Erythroblast (primary cell): ENCODE measurements at places on chromosomes 2 and 18.
A peak's percentile ranks its signal among the peaks of the same experiment; 100 is the strongest.

GRCh38 chr2:238658054-238658407, 189.9 kb upstream of the TWIST2 start:
- no peak for DNase-seq

GRCh38 chr2:106108351-106108750, 85.8 kb downstream of the UXS1 start:
- DNase-seq, result no peak

DNA sequence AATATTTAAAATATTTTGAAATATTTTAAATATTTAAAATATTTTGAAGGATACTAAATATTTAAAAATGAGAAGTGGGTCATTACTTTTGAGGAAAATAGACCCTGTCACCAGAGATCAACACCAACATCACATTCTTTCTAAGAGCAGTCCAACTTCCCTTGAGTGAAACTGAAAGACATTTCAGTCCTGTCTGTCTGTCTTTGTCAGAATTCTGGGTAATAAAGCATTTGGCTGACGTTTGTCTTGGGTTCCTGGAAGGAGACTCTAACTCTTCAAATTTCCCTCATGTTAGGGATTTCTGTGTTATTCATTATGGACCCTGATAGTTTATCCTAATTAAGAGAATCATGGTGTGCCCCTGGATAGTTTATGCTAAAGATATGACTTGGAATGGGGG, 32.8 kb downstream of the TTC21B start:
- no peak for DNase-seq

- DNase-seq, result peak; percentile 7
Observed at GRCh38 chr2:13698847-13699246, 933.7 kb upstream of the LRATD1 start.

DNA sequence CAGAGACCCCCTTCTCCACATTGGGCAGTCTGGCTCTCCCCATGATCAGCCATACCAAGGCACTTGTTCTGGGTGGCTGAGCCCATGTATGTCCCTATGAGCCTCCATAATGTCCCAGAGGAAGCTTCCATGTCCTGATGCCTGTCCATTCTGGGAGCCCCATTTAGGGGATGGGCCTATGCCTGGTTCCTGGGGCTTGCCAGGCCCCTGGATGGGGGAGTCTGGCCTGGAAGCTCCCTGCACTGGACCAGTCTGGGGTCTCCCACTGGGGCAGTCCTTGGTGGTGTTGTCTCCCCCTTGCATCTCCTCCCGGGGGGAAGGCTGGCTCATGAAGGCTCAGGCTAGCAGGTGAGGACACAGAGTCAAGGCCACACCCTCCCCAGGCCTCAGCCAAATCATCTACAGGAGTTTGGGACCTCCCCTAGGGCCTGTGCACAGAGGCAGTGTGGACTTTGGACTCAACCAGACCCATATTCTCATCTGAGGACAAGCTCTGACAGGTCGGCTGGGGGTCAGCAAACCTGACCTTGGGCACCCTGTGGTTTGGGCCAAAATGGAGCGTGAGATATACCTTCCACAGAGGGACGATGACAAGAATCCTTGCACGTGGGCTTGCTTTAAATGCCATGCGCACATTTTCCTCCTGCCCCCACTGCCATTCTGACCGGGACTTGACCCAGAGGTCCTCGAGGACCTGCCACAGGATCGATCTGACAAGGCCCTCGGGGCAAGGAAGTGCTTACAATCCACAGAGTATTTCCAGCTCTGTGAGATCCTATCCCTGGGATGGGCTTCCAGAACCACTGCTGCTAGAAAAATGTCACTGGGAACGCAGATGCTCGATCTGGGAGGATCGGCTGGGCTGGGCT, 38.8 kb downstream of the INHBB start:
- no peak for DNase-seq

- DNase-seq, result no peak
Observed at GRCh38 chr18:57801325-57801724, 1.8 kb downstream of the ATP8B1 start.

- peak; percentile 12 for DNase-seq
Observed at GRCh38 chr2:164538240-164538866, 82.9 kb downstream of the GRB14 start.

DNA sequence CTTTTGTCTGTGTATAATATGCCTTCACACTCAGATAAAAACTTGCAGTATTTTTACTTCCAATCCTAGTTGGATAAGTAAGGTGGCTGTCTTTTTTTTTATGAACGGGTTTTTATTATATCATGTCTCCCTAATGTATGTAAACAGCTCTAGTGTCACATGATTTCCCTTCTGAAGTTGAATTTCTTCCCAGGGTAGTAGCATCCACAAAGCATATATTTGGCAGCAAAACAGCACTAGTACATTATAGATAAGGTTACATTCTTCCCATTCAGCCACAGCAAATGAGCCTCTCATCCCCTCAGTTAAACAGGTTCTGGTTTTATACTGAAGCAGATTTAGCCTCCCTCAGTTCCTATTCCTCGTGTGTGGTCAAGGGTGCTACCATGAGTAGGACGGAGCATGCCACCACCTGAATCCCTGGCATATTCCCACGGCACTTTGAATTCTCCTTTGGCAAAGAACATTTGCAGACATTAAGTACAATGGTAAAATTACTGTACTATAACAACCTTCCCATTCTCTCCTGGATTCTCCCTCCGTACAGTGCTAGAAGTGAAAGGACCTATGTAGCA, 15.4 kb upstream of the DTNA start:
- DNase-seq, result no peak

GRCh38 chr2:109247340-109247739, 118.3 kb downstream of the SH3RF3 start:
- no peak for DNase-seq

DNA sequence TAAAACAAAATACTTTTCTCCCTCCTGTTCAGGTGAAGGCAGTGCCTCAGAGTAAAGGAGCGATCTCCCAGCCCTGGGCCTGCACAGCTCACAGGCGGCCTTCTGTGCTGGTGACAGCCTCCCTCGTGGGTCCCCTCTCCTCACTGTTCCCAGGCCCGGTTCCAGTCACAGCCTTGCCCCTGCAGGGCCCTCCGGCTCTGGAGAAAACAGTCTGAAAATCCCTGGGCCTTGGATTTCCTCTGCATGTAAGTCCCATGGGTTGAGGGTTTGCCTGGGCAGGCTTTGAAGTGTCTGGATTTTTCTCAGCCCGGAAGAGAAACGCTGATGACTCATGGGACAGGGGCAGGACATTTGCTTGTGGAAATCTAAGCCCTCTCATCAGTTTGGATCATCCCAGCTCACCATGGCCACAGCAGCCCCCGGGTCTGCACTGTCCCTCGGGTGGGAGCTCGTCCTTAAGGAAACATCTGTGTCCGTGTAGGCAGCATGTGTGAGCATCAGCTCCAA, 186.1 kb upstream of the RAB12 start:
- no peak for DNase-seq

- no peak for DNase-seq
Observed at GRCh38 chr18:46696268-46696667, 39.2 kb upstream of the LOXHD1 start.

GRCh38 chr2:226647621-226648518, 151.8 kb downstream of the IRS1 start:
- DNase-seq, result no peak

DNA sequence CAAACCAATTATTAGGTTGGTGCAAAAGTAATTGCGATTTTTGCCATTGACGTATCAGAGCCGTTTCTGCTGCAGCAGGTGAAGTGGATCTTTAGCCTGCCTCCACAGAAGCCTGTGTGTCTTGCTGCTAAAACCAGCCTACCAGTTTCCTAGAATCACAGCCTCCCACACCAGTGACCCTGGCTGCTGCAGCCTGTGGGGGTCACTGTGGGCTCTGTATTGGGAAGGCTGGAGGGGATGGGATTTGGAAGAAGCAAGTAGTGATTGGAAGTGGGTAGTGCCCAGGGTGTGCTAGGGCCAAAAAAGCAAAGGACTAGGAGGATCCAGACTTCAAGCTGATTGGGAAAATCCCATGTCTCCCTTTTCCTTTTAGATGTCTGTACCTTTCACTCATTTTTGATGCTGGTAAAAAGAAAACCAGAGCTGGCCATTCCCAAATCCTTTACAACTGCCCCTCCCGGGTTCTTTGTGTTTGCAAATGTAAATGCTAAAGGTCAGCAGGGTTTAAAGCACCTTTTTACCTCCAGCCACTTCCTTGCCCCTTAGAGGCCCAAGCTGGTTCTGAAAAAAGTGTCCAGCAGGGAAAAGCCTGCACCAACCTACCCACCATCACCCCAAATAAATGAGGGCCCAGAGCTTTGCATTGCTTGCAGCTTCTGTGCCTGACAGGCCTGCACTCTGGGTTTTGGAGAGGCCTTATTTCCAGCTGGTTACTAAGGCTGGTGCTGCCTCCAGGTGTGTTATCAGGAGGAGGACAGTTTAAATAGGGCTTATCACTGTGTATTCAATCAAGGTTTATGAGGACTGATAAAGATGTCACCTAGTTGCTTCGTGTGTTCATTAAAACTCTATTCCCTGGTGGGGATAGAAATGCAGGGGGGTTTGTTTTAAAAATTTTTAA, 172.0 kb downstream of the MIB1 start:
- no peak for DNase-seq

- peak; percentile 68 for DNase-seq
Observed at GRCh38 chr2:11829324-11829946, 83.0 kb downstream of the LPIN1 start.
